G401 (cell line): ENCODE measurements at places on chromosomes 5 and 9.
A peak's percentile ranks its signal among the peaks of the same experiment; 100 is the strongest.

DNA sequence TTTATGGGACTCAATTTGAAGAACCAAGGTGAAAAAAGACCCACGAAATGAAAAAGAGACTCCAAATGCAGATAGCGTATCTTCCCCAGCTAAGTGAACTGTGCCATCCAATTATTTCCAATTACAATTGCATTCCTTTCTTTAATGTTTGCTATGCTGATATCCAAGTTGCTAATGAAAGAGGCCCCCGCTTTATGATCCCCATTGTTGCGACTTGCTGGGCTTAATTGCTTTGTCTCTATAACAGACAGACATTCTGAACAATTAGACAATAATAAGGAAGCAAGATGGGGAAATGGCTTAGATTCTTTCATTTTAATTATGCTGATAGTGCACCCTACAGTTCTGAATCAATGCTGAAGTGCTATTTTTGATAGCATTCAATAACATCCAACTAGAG is 354.3 kb downstream of the KIF4B start:
- DNase-seq, result no peak

DNA sequence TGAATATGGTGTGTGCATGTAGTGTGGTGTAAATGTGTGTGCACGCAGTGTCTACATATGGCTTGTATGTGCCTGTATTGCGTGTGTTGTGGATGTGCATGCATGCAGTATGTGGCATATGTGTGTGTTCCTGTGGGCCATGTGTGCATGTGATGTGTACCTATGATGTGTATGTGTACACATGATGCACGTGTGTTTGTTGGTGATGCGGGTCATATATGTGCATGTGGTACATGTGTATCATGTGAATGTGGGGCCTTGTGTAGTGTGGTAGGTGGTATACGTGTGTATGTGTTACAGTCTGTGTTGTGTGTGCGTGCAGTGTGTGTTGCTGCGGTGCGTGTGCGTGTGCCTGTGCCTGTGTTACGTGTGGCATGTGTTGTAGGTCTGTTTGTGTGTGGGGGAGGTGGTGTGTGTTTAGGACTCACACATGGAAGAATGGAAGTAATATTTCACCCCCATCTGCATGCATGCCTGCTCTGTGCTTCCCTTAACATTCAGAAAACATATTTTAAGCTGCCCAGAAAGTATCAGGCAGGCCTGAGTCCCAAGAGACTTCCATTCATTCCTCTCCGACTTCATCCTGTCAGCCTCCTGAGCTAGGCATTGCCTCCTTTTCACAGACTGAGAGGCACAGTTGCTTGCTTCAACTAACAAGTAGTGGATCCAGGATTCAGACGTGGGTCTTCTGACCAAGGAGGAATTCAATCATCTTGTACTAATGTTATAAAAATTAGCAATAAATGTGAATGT is 55.4 kb upstream of the RUFY1 start:
- no peak for DNase-seq

GRCh38 chr5:52481201-52481600 is 306.5 kb upstream of the ITGA1 start:
- DNase-seq, result no peak

- no peak for DNase-seq
These were observed 166.7 kb downstream of the TMEM167A start for GRCh38 chr5:82910491-82910890.

DNA sequence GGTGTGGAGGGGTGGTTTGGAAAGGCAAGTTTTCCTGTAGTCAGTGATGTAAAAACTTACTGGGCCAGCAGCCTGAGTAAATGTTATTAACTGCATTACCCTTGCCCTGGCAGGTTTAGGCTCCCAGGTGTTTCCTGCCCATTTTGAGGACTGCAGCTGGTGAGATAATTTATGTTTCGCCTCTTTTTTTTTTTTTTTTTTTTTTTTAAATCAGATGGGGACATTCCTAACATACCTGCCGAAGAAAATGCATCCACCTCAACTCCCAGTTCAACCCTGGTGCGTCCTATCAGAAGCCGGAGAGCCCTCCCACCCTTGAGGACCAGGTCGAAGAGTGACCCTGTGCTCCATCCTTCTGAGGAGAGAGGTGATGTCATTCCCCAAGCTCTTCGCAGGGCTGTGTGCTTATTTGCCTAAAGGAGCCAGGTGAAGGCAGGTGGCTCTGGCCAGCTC is 60.6 kb downstream of the ENTREP1 start:
- no peak for DNase-seq

DNA sequence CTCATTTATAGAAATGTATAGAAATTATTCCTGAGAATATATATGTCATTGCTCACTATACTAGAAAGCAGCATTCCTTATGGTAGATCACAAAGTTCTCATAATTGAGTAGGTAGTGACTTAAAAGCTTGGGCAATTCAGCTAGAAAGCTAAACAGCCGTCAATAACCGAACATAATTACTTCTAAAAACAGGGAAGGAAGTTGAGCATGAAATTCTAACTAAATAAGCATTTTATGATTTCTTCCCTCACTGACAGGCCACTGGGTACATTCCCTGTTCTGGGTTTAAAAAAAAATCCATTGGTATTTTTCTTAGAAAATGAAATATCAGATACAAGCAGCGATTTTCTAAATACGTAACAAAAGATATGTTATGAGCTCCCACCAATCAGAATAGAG is 91.1 kb upstream of the DAB2 start:
- DNase-seq, result no peak

DNA sequence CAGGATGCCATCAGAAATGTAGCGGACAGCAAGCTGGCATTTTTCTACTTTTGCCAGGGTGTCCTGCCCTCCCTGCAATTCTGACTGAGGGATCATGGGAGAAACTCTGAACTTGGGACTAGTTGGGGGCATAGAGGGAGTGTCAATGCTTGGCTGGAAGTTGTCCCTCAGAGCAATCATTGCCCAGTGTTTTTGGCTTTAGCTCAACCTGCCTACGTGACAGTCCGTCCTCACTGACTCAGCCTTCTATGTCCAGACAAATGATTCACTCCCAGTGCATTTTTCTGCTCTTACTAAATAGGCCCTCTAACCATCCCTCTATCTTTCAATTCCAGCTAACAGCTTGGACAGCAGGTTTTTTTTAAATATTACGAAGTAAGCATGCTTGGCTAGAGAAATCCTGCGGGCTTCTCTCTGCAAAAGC is 627.4 kb downstream of the TLR4 start:
- DNase-seq, result peak; percentile 54

DNA sequence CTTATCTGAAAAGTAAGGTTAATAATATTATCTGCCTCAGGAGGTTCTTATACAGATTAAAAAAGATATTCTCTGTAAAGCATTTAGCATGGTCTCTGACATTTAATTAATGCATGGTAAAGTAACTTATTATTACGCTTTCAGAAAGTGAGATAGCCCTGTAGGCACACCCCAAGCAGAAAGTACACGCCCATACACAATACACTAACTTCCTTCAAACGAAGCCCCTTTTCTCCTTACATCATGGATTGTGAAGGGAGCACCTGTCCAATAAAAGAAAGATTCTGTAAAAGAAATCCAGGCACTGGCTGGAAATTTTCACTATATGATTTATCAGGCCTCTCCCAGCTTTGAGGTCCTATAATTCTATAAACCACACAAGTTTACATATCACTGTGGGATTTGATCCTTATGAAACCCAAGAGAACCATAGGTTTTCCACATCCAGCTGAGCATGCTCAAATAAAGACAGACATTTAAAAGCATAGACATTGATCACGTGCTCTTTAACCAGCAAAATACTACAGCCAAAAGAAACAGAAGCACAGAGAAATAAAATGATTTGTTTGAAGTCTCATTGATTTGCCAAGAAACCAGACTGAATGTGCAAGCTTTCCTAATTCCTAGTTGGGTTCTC is 14.1 kb upstream of the NR3C1 start:
- no peak for DNase-seq

GRCh38 chr5:98796197-98796972 is 22.9 kb downstream of the RGMB start:
- DNase-seq, result peak; percentile 58

GRCh38 chr9:32918628-32919027 is 82.8 kb downstream of the APTX start:
- no peak for DNase-seq

DNA sequence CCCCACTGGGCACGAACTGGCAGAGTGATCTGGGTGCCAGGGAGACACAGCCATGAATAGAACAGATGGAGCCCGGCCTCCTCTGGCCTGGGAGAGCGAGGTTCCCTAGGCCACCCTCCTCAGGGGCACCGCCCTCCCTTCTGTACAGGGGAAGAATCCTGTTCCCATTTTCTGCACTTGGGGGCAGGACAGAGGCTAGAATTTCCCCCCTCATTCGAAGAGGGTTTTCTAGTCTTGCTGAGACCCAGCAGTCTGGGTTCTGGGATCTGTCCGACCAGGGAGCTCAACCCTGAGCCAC is 52.7 kb downstream of the COL5A1 start:
- DNase-seq, result no peak

GRCh38 chr5:152142840-152143469 is 218.3 kb upstream of the GLRA1 start:
- peak; percentile 67 for DNase-seq

GRCh38 chr5:51384281-51384840 is 1.1 kb downstream of the ISL1 start:
- DNase-seq, result no peak
